Pancreas (tissue), 10 donors: ENCODE measurements at places on chromosomes 13 and 19. TPM values are rescaled to one million over a fixed set of nuclear protein-coding genes. Genes with fewer than 3 reads are reported as not detected.

DNA sequence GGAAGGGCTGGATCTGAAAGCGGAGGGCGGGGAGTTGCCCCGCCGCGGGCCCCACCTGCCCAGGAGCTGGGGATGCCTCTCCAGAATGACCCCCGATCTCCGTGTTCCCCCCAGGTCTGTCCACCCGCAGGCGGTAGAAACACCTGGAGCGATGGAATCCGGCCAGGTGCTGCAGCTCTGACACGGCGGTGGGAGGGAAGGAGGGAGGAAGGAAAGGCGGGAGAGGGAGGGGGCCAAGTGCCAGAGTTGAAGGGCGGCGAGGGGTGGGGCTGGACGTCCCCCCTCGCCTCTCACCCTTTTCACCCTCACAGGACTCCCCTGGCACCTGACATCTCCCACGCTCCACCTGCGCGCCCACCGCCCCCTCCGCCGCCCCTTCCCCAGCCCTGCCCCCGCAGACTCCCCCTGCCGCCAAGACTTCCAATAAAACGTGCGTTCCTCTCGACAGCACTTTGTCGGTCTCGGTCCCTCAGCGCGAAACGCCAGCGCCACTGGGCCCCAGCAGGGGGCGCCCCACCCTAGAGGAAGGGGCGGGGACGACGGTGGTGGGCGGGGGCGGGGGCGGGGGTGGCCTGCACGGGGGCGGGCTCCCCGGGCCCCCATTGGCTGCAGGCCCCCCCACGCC lies 337 bp upstream of the FXYD7 start:
- H3K4me1 ChIP-seq: peaks cover 11% of the 10 kb centered on the region
- DNase-seq: peak; percentile 81
- H3K4me3 ChIP-seq: peak overlapping the region; percentile 10
- no peaks in the 10 kb centered on the region for H3K36me3 ChIP-seq
- no peaks in the 10 kb centered on the region for H3K27me3 ChIP-seq

DNA sequence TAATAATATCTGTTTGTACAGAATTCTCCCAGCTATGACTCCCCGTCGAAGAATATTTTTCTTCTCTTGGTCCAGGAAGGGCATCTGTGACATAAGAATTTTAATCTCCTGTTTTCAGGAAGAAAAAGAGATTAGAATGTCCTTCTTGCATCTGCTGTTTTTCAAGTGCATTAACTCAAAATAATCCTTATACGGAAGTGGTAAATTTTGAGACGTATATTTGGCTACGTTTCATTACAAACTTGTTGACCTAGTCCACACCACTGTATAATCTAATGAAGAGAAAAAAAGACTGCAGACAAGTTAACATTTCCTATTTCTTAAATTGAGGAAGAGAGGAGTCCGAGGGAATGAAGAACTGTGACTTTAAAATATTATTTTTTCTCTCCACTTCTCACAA lies 959.9 kb downstream of the DIAPH3 start:
- no peaks in the 10 kb centered on the region for H3K4me1 ChIP-seq
- DNase-seq: no peak
- no peaks in the 10 kb centered on the region for H3K36me3 ChIP-seq
- no peaks in the 10 kb centered on the region for H3K27me3 ChIP-seq
- no peak overlapping the region for H3K27ac ChIP-seq

The IFNL1 gene
- not detected for total RNA-seq

GRCh38 chr13:46571909-46572595 lies 19.1 kb downstream of the LRCH1 start:
- H3K36me3 ChIP-seq: no peaks in the 10 kb centered on the region
- no peaks in the 10 kb centered on the region for H3K27me3 ChIP-seq
- H3K4me1 ChIP-seq: peaks cover 5% of the 10 kb centered on the region
- no peak overlapping the region for H3K27ac ChIP-seq
- H3K4me3 ChIP-seq: no peak overlapping the region
- no peak for DNase-seq

The XPO4 gene
- total RNA-seq: 4.9 TPM

DNA sequence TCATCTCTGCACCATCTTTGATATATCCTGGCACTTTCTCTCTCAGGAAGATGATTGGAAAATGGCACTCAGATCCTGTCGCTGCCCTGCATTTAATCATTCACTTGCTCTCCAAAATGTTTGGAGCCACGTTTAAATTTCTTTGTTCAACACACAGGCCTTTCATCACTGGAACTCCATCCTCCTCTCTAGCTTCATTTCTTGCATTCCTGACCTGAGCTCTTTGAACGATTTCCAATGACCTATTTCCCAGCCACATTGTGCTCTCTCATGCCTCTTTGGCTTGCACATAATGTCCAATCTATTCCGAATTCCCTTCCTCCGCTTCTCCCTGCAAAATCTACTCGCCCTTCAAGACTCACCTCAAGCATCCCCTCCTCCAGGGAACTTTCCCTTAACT lies 287.4 kb upstream of the NBEA start:
- H3K36me3 ChIP-seq: no peaks in the 10 kb centered on the region
- no peak for DNase-seq
- no peak overlapping the region for H3K27ac ChIP-seq
- H3K4me3 ChIP-seq: no peak overlapping the region
- H3K27me3 ChIP-seq: no peaks in the 10 kb centered on the region

The OLFM2 gene
- 10.3 TPM for total RNA-seq

DNA sequence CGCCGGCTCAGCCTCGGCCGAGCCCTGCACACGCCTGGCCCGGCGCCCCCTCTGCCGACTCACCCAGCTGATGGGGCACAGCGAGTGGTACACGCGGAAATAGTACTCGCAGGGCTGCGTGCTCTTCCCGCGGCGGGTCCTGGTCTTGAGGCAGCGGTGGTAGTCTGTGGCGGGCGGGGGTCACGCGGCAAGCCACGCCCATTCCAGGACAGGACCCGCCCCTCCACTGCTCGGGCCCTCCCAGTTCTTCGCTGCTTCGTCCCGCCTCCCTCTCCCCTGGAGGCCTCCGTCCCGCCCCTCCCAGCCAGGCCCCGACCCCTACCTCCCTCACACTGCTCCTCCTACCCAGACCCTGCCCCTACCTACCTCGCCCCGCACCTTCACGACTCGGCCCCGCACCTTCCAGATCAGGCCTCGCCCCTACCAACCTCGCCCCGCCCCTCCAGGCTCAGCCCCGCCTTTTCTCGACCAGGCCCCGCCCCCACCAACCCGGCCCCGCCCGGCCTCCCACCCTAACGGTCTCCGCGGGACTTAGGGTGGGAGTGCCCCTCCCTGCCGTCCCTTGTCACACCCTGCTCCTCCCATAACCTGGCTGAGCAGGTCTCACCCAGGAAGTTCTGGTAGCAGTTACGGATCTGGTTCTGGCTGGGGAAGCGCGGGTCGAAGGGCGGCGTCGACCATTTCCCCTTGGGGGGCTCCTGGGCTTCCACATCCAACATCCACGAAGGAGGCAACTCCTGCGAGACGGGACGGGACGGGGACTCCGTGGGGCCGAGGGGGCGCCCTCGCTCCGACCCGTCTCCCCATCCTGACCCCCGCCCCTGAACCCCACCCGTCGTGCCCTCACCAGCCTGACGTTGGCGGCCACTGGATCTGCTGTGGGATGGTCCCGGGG lies 469 bp downstream of the COX6B2 start:
- DNase-seq: peak; percentile 64
- no peaks in the 10 kb centered on the region for H3K27me3 ChIP-seq
- H3K4me1 ChIP-seq: no peaks in the 10 kb centered on the region
- peak overlapping the region; percentile 43 for H3K4me3 ChIP-seq

The ZNF649 gene
- 4.9 TPM for total RNA-seq

The MAMSTR gene
- 0.98 TPM for total RNA-seq

The ZGLP1 gene
- 0.98 TPM for total RNA-seq

DNA sequence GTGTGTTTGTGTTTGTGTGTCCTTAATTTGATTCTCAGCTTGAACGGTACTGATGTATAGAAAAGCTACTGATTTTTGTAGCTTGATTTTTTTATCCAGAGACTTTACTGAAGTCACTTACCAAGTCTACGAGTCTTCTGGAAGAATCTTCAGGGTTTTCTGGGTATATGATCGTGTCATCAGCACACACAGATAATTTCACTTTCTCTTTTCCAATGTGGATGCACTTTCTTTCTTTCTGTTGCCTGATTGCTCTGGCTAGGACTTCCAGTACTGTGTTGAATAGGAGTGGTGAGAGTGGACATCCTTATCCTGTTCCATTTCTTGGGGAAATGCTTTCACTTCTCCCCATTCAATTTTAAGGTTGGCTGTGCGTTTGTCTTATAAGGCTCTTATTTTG lies 7.9 kb upstream of the LILRB1 start:
- no peaks in the 10 kb centered on the region for H3K27me3 ChIP-seq
- H3K36me3 ChIP-seq: no peaks in the 10 kb centered on the region
- H3K4me3 ChIP-seq: no peak overlapping the region
- H3K27ac ChIP-seq: no peak overlapping the region

GRCh38 chr19:29942404-29943261 lies 594 bp downstream of the URI1 start:
- H3K27me3 ChIP-seq: no peaks in the 10 kb centered on the region
- peak overlapping the region; percentile 51 for H3K27ac ChIP-seq
- peak; percentile 47 for DNase-seq
- H3K36me3 ChIP-seq: no peaks in the 10 kb centered on the region

DNA sequence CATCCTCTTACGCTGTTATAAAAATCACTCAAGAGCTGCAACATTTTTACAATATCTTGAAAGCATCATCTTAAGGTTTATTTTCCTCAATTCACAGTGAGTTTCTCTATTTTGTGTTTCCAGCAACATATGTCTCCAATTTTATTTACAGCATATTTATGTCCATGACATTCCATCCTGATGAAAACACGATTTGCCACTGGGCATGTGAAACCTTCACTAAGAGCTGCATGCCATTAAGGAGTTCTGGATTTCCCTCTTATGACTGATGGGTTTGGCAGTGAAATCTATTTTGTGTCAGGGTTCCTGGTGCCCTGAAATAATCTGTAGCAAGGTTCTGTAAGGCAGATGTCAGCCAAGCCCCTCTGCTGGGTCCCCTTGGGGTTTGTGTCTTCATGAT lies 527.6 kb upstream of the KLF12 start:
- no peak overlapping the region for H3K27ac ChIP-seq
- H3K36me3 ChIP-seq: no peaks in the 10 kb centered on the region
- no peak for DNase-seq
- H3K4me1 ChIP-seq: no peaks in the 10 kb centered on the region

DNA sequence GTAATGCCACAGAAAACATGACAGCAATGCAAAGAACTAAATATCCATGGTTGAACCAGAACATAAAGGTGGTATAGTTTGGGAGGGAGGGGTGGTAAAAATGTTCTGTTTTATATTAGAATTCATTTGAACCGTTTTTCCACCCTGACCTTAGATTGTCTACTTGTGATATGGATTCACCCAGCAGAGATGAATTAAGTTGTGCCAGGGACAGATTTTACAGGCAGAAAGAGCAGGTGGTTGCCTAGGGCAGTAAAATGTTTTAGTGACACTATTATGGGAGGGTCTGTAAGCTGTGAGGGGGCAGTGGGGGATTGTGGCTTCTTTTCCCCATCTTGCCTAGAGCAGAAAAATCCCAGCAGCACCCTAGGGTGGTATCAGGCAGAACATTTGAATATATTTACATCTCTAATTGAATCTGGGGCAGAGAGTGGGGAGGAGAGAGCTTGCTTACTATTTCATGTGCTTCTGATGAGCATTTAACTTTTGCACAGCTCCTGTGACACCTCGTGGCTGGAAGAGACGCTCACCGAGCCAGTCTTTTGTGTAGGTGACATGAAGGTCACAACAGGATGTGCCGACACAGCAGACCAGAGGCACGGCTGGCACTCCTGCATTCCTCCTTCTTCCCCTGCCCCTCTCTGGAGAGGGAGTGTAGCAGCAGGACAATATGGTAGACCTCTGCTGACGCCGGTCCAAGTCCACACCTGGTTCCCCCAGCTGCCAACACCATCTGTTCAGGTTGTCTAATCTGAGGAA lies 452.3 kb downstream of the IRS2 start:
- no peak overlapping the region for H3K4me3 ChIP-seq
- H3K4me1 ChIP-seq: no peaks in the 10 kb centered on the region
- no peak overlapping the region for H3K27ac ChIP-seq
- H3K36me3 ChIP-seq: no peaks in the 10 kb centered on the region
- DNase-seq: no peak

DNA sequence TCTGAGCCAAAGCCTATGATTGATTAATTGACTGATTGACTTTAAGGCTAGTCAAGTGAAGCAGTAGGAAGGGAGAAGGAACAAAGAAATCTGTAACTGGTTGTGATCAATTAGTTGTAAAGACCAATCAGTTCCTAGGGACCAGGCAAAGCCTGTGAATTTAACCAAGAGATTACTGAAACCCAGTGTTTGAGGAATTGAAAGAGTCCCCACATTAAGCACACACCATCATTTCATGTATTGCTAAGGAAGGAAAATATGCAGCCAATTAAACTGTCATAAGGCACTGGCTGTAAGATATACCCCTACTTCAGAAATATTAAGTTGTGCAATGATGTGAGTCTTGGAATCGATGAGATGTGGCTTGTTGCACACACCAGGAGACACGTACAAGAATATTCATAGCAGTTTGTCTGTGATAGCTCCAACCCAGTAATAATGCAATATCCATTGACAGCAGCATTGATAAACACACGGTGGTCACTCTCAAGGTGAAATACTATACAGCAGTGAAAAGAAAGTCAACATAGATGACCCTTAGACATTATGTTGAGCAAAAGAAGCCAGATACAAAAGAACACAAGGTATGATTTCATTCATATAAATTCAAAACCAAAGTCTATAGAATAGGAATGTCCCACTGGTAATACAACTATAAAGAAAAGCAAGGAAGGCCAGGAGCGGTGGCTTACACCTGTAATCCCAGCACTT lies 9.0 kb downstream of the C19orf47 start:
- H3K36me3 ChIP-seq: no peaks in the 10 kb centered on the region
- no peak overlapping the region for H3K27ac ChIP-seq
- no peak overlapping the region for H3K4me3 ChIP-seq
- no peaks in the 10 kb centered on the region for H3K4me1 ChIP-seq
- no peaks in the 10 kb centered on the region for H3K27me3 ChIP-seq

DNA sequence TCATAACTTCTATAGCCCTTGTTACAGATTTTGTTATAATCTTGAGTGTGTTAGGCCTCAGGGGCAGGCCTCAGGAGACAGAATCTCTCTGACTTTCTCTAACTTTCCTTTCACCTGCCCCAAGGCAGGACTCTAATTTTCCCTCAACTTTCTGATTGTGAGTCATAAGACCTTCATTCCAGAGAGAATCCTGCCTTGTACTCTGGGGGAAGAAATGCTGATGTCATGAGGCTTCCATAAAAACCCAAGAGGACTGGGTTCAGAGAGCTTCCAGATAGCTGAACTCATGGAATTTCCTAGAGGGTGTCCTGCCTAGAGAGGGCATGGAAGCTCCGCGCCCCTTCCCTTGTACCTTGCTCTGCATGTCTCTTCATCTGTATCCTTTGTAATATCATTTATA lies 5.3 kb upstream of the KBTBD6 start:
- no peaks in the 10 kb centered on the region for H3K4me1 ChIP-seq
- no peaks in the 10 kb centered on the region for H3K36me3 ChIP-seq
- no peak overlapping the region for H3K27ac ChIP-seq
- no peak for DNase-seq

DNA sequence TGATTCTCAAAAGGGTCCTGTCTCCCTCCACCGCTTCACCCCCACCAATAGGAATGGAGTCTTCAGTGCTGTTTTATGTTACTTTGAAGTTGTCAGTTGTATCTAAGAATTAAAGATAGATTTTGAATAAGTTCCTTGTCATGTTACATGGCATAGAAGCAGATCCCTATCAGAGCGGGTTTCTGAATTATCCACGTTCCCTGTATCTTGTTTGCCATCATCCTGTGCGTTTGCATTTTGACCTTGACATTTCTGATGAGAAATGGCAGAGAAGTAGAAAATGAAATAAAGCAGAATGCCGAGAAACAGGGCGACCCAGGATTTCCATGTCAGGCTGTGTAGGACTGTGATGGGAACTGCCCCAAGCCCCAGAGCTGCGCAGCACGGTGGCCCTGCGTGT lies 120.7 kb upstream of the RNF113B start:
- H3K36me3 ChIP-seq: no peaks in the 10 kb centered on the region
- H3K27me3 ChIP-seq: no peaks in the 10 kb centered on the region
- H3K27ac ChIP-seq: no peak overlapping the region
- peaks cover 39% of the 10 kb centered on the region for H3K4me1 ChIP-seq
- DNase-seq: no peak
